ENCODE measurements at places on chromosomes 5 and 9.

- no peak for DNase-seq
Observed at GRCh38 chr5:109718632-109719031, 28.9 kb downstream of the MAN2A1 start.

DNA sequence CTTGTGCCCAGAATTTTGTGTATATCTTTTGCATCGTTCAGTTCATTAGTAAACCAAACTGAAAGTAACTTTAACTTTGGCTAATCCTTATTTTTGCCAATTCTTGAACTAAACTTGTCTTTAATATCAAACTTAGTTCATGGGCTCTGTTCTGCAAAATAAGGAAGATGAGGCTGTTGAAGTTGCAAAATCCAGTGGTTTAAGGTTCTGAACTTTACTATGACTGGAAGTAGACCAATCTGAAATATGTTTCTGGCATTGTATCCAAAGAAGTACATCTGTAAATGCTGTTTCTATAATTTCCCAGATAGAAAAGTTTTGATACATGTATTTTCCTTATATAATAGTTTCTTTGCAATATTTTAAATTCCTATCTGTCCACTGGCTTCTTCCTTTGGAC is 238.1 kb downstream of the CETN3 start:
- DNase-seq = no peak

GRCh38 chr5:5271786-5272321 is 131.7 kb downstream of the ADAMTS16 start:
- DNase-seq = no peak

GRCh38 chr9:36881316-36881715 is 152.8 kb downstream of the PAX5 start:
- DNase-seq = no peak

DNA sequence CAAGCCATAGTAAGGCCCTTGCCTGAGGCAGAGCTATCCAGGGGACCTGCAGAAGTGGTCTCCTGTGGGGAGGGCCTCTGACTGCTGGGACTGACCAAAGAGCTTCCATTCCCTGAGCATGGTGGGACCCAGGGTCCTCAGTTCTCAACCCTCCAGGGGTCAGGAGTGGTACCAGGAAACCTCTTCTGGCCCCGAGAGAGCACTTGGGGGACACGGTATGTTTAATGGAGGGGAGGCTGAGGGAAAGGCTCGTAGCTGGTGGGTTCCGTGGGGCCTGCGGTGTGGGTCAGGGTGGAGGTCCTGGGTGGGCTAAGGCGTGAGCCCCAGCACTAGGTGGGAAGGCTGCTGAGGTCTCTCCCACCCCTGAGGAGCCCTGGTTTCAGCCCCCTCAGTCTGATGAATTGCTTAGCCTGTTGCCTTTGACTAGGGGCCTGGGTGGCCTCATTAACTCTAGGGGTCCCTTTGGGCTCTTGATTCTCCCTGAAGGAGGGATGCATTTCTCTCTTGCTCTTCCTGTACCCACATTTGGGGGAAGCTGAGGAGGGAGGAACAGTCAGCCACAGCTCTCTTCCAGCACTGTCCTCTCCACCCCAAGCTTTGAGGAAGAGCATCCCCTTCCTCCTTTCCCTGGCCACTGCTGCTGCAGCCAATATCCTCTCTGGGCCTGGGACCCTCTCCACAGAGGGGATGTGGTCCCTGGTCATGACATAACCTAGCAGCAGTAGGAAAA is 34.0 kb downstream of the CSF1R start:
- DNase-seq = no peak

GRCh38 chr9:34203992-34204635 is 25.3 kb downstream of the UBAP1 start:
- DNase-seq = no peak

DNA sequence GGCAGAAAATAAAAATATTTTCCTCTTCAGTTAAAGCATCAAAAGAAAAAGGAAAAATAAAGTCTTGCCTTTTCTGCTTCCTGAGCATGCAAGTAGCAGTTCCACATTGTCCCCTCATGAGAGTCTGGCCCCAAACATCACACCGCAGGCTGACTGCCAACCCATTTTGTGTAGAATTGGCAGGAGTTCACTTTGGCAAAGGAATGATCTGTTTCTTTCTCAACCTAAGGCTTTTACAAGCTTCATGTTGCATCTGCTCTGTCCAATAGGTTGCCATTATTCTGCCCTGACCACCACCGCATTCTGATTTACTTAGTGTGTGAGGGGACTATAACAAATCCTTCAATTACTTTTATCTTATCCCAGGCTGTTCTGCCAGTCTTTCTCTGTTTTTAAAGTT is 249.5 kb downstream of the ISL1 start:
- no peak for DNase-seq

- DNase-seq = no peak
Observed at GRCh38 chr5:138829341-138829740, 45.8 kb downstream of the LRRTM2 start.

DNA sequence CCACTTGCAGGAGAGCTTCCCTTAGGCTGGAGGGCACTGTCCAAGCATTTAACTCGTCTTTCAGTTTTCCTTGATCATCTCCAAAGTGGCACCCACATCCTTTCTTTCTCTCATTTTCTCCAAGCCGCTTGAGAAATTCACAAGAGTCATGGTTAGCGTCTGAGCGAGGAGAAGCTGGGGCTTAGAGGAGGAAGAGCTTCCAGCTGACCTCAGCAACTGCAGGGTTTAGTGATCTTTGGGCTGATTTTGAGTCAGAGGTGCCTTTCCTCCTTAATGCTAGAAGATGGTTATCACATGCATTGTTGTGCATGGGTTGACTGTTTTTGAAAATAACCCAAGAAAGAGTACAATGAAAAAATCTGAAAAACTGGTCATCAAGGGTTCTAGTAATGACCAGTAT is 134.7 kb downstream of the GADD45G start:
- no peak for DNase-seq

All from stimulated activated CD4-positive, alpha-beta T cell treated with anti-CD3 and anti-CD28 coated beads, TNF-alpha, amount 100 ng/mL, for 1 hour (primary cell).